ENCODE measurements at places on chromosomes 12 and 14.
A peak's percentile ranks its signal among the peaks of the same experiment; 100 is the strongest.

- H3K4me3 ChIP-seq, result no peak overlapping the region
- H3K4me1 ChIP-seq, result peaks cover 4% of the 10 kb centered on the region
- H3K36me3 ChIP-seq, result no peaks in the 10 kb centered on the region
- no peak for DNase-seq
Measured at GRCh38 chr12:67085699-67086098, 183.5 kb upstream of the CAND1 start.

- H3K36me3 ChIP-seq, result no peaks in the 10 kb centered on the region
- H3K4me1 ChIP-seq, result no peaks in the 10 kb centered on the region
- DNase-seq, result no peak
- H3K27me3 ChIP-seq, result no peaks in the 10 kb centered on the region
Measured at GRCh38 chr12:16324772-16325171, 22.7 kb upstream of the MGST1 start.

- peaks cover 5% of the 10 kb centered on the region for H3K4me1 ChIP-seq
- no peak overlapping the region for H3K27ac ChIP-seq
- no peak overlapping the region for H3K4me3 ChIP-seq
- DNase-seq, result peak; percentile 77
- H3K36me3 ChIP-seq, result peaks cover 7% of the 10 kb centered on the region
Measured at GRCh38 chr14:24436355-24437019, 6.1 kb downstream of the SDR39U1 start.

GRCh38 chr12:131606218-131606901 lies 104.5 kb upstream of the SFSWAP start:
- no peak overlapping the region for H3K27ac ChIP-seq
- H3K4me3 ChIP-seq, result no peak overlapping the region
- no peaks in the 10 kb centered on the region for H3K27me3 ChIP-seq
- no peaks in the 10 kb centered on the region for H3K36me3 ChIP-seq

DNA sequence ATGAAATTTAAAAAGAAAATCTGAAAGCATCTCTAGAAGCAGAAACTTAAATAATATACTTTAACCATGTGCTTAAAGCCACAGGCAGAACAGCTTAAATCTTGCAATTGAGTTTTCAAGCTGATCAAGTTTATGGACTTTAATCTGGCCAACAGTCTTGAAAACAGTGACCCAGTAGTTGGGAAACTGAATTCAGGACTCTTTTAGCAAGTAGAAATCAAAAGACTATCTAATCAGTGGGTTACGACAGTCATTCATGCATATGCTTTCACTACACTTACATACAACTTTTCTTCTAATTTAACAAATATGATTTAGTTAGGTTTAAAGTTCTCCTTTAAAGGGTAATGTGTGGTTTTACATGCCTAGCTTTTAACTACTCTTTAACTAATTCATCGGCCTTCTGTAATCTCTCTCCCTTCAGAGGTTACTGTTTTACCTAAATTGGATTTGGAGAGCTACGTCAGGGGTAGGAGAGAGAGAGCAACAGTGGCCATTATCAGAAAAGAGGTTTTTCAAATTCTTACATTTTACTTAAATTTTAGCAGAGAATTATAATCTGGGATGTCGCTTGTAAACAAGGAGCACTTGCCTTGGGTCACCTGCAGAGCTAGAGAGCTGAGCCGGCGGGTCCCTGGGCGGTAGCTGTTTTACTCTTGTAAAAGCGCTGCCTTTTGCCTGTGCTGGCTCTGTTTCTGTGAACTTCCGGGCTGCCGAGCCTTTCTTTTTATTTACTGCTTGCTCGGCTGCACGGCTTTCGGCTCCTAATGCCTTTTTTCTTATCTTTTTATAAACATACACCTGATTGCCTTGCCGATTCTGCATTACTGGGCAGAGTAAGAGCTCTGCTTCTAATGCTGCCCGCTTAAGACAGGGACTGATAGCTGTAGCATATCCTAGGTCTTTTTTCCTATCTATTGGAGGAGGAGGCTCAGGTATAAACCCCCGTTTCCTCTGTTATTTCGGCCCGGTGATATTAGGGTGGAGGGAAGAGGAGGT lies 17.4 kb upstream of the LYZ start:
- no peaks in the 10 kb centered on the region for H3K36me3 ChIP-seq
- DNase-seq, result peak; percentile 87
- H3K4me3 ChIP-seq, result peak overlapping the region; percentile 48
- peak overlapping the region; percentile 92 for H3K27ac ChIP-seq

DNA sequence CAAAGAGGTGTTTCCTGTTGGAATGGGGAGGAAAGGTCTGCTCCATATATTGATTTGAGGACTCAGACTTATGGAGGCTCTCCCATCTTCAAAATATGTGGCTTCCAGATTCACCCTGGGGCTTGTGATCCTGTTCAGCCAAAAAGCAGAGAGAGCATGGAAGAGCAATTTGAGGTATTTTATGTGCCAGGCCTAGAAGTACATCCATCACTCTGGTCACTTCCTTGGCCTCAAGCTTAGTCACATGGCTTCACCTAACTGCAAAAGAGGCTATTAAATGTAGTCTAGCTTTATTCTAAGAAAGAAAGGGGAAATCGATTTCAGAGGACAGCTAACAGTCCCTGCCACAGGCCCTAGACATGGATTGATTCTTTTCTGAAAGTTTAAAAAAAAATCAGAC lies 86.2 kb downstream of the C12orf50 start:
- H3K27me3 ChIP-seq, result peaks cover 12% of the 10 kb centered on the region
- no peaks in the 10 kb centered on the region for H3K4me1 ChIP-seq
- H3K27ac ChIP-seq, result no peak overlapping the region

DNA sequence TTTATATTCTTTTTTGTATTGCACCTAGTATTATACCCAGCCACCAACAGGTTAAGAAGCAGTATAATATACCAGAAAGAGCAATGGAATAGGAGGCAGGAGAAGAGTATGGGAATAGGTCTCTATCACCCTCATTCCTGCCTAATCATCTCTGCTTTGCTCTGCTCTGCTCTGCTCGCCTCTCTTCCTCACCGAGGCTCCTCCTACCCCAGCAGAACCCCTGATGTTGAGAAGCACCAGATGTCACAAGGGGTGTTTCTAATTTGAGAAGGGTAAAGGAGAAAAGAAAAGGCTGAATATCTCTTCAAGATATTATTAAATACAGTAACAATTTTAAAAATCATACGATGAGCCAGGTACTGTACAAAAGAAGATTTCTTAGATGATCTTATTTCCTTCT lies 89.0 kb downstream of the STON2 start:
- no peaks in the 10 kb centered on the region for H3K36me3 ChIP-seq
- no peak overlapping the region for H3K27ac ChIP-seq
- no peaks in the 10 kb centered on the region for H3K27me3 ChIP-seq

GRCh38 chr14:32713856-32714255 lies 224.8 kb upstream of the NPAS3 start:
- H3K4me1 ChIP-seq, result no peaks in the 10 kb centered on the region
- no peaks in the 10 kb centered on the region for H3K36me3 ChIP-seq
- H3K27ac ChIP-seq, result no peak overlapping the region
- no peak for DNase-seq

DNA sequence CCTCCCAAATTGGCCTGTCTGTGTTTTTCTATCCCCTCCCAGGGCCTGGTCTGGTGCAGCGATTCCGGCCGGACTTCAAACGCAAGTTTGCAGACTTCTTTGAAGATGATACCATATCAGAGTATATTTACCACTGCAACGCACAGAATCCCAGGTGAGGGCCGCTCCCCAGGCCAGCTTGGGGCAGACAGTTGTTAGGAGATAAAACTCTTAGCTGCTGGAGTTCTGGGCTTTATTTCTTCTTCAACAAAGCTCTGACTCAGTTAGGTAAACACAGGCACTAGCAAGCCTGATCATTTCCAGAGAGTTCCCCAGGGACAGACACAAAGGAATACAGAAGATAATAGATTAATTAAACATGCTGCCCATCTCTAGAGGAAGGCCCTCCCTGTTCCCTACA lies 8.3 kb downstream of the ABHD4 start:
- DNase-seq, result no peak
- H3K4me3 ChIP-seq, result no peak overlapping the region
- H3K27ac ChIP-seq, result no peak overlapping the region

DNA sequence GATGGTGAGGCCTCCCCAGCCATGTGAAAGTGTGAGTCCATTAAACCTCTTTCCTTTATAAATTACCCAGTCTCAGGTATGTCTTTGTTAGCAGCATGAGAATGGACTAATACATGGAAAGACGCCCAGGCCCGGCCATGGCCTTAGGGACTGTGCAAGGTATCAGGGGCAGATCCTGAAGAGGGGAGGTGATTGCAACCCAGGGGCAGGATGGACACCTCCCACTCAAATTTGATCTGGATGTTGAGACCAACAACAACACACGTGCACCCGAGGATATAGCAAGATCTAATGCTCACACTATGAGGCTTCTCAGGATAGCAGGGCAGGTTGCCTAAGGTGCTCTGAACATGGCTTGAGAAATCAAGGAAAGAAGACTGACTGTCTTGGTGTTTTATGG lies 13.5 kb upstream of the SERPINA4 start:
- H3K36me3 ChIP-seq, result no peaks in the 10 kb centered on the region
- DNase-seq, result no peak
- H3K4me1 ChIP-seq, result peaks cover 7% of the 10 kb centered on the region
- no peaks in the 10 kb centered on the region for H3K27me3 ChIP-seq
- no peak overlapping the region for H3K4me3 ChIP-seq
- no peak overlapping the region for H3K27ac ChIP-seq

- H3K4me1 ChIP-seq, result no peaks in the 10 kb centered on the region
- H3K27me3 ChIP-seq, result no peaks in the 10 kb centered on the region
- no peaks in the 10 kb centered on the region for H3K36me3 ChIP-seq
- H3K4me3 ChIP-seq, result no peak overlapping the region
- no peak for DNase-seq
- H3K27ac ChIP-seq, result no peak overlapping the region
Measured at GRCh38 chr14:63759456-63759855, 31.6 kb upstream of the SGPP1 start.

GRCh38 chr12:101001669-101002068 lies 207.1 kb downstream of the ANO4 start:
- H3K36me3 ChIP-seq, result no peaks in the 10 kb centered on the region
- H3K27me3 ChIP-seq, result no peaks in the 10 kb centered on the region
- DNase-seq, result no peak
- H3K27ac ChIP-seq, result no peak overlapping the region
- H3K4me3 ChIP-seq, result no peak overlapping the region
- H3K4me1 ChIP-seq, result no peaks in the 10 kb centered on the region

DNA sequence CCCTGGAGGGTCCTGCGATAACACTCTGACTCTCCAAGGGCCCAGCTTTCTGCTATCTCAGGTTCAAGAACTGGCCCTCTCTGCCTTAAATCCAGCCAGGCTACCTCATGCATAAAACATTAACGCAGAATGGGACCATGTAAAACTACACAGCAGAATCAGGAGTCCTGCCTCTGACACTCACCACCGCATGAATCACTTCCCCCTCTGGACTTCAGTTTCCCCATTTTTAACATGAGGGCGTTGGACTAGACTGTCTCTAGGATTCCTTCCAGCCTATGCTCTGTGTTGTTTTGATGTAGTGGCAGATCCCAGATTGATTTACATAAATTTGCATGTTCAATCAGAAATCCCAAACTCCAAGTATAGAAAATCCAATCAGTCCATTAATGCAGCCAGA lies 3.3 kb downstream of the NCKAP5L start:
- DNase-seq, result no peak
- H3K27ac ChIP-seq, result no peak overlapping the region
- H3K36me3 ChIP-seq, result no peaks in the 10 kb centered on the region

DNA sequence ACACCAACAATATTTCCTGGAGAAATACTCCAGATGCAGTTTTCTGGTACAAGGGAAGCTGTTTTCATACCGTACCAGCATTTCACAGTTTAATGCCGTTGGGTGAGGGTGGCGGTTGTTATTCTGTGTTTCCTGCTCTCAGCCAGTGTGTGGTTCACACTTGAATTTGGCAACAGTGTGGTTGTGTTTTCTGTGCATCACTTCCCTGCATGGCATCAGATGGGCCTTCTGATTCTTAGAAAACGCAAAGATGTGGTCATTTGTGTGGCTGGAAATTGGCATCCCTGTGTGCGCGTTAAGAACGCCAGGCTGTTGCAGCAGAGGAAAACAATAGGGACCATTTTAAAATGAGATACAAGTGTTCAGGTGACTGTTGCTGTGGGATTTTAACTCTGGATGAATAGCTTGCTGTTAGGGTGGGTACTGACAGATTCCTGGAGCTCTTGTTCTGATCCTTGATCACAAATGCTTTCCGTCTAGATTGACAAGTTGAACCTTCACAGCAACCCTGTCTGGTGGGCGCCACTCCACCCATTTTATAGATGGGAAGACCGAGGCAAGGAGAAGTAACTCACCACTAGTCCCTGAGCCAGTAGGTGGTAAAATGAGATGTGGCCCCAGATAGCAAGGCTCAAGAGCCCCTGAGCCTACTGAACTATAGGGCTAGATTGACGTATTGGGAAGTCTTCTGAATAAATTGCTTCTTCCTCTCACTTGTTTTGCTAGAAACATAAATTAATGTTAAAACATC lies 231.2 kb downstream of the CHST11 start:
- H3K4me3 ChIP-seq, result no peak overlapping the region
- no peaks in the 10 kb centered on the region for H3K36me3 ChIP-seq
- H3K27ac ChIP-seq, result no peak overlapping the region
- no peaks in the 10 kb centered on the region for H3K27me3 ChIP-seq

DNA sequence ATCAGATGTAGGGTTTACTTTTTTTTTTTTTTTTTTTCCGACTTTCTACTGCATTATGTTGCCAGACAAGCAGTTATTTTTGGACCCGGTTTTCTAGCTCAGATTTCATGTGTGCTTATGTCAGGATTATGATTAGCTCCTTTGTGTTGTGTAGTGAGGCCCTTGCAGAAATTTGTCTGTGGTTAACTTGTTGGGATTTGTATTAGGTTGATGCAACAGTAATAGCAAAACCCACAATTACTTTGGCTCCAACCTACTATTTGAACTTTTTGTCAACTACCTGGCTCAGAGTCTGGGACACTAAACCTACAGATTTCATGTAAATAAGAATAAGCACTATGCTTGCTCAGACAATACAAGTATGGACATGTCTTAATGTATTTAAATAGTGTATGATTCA lies 44.1 kb upstream of the KCNJ8 start:
- H3K4me1 ChIP-seq, result no peaks in the 10 kb centered on the region
- no peaks in the 10 kb centered on the region for H3K36me3 ChIP-seq
- no peak overlapping the region for H3K27ac ChIP-seq
- DNase-seq, result no peak

- H3K4me3 ChIP-seq, result no peak overlapping the region
- no peak overlapping the region for H3K27ac ChIP-seq
- no peak for DNase-seq
- no peaks in the 10 kb centered on the region for H3K27me3 ChIP-seq
Measured at GRCh38 chr14:68027276-68027675, 207.7 kb downstream of the RAD51B start.

- peaks cover 21% of the 10 kb centered on the region for H3K27me3 ChIP-seq
- no peaks in the 10 kb centered on the region for H3K36me3 ChIP-seq
- H3K27ac ChIP-seq, result no peak overlapping the region
- peaks cover 25% of the 10 kb centered on the region for H3K4me1 ChIP-seq
- DNase-seq, result no peak
- H3K4me3 ChIP-seq, result no peak overlapping the region
Measured at GRCh38 chr12:6382982-6383381, 980 bp upstream of the LTBR start.
